Activated CD8-positive, alpha-beta T cell treated with anti-CD3 and anti-CD28 coated beads, Interleukin-2, amount 10 ng/mL, durations not matched to agents 7 days and 5 days (primary cell): ENCODE measurements at places on chromosomes 5 and 9. TPM values are rescaled to one million over a fixed set of nuclear protein-coding genes. Genes with fewer than 3 reads are reported as not detected.
A peak's percentile ranks its signal among the peaks of the same experiment; 100 is the strongest.

- H3K27ac ChIP-seq = no peak overlapping the region
- H3K27me3 ChIP-seq = no peaks in the 10 kb centered on the region
- no peaks in the 10 kb centered on the region for H3K4me1 ChIP-seq
- H3K36me3 ChIP-seq = no peaks in the 10 kb centered on the region
- no peak for DNase-seq
- no peak overlapping the region for H3K4me3 ChIP-seq
Measured at GRCh38 chr9:81827616-81828296, 100.5 kb upstream of the SPATA31D4 start.

DNA sequence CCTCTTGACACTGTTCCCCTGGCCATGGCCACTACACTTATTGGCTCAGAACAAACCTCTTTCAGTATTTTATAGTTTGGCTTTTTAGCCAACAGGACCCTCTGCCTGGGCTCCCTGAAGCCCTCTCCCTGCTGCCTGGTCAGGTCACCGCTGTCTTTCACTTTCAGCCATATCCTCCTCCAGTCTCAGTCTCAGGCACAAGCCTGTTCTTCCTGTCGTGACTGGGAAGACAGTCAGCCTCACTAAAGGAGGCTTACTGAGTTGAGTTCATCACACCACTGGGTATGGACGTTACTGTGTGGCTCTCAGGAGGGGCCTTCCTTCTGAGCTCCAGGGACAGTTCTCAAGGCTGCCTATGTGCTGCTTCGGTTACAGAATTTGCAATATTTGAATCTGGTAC, 2.0 kb downstream of the QSOX2 start:
- H3K4me1 ChIP-seq = peaks cover 46% of the 10 kb centered on the region
- H3K27me3 ChIP-seq = peaks cover 2% of the 10 kb centered on the region
- H3K27ac ChIP-seq = peak overlapping the region; percentile 90

INSL6 gene
- total RNA-seq = not detected

GPX3 gene
- total RNA-seq = not detected

- peaks cover 42% of the 10 kb centered on the region for H3K4me1 ChIP-seq
- DNase-seq = no peak
- no peaks in the 10 kb centered on the region for H3K27me3 ChIP-seq
- no peak overlapping the region for H3K27ac ChIP-seq
- H3K36me3 ChIP-seq = peaks cover 48% of the 10 kb centered on the region
Measured at GRCh38 chr5:407051-407450, 35.9 kb upstream of the EXOC3 start.
